ENCODE measurements at places on chromosomes 4 and X.
A peak's percentile ranks its signal among the peaks of the same experiment; 100 is the strongest.

DNA sequence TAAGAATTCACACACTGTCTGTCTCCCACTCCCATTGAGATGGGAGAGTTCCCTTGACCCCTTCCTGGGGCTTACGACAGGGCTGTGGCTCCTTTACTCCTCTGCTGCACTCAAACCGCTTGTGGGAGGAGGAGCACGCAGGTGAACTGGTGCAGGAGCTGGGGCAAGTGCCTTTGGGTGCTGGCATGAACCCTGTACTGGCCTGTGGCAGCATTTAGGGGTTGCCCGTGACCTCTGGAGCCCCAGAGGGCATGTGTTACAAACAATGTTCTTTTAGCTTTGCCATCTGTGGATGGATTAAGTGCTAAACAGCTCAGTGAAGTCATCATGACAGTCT is 21.8 kb upstream of the FTHL17 start:
- DNase-seq: no peak

- DNase-seq: peak; percentile 60
Measured at GRCh38 chr4:52876069-52876468, 14.0 kb downstream of the RASL11B start.

DNA sequence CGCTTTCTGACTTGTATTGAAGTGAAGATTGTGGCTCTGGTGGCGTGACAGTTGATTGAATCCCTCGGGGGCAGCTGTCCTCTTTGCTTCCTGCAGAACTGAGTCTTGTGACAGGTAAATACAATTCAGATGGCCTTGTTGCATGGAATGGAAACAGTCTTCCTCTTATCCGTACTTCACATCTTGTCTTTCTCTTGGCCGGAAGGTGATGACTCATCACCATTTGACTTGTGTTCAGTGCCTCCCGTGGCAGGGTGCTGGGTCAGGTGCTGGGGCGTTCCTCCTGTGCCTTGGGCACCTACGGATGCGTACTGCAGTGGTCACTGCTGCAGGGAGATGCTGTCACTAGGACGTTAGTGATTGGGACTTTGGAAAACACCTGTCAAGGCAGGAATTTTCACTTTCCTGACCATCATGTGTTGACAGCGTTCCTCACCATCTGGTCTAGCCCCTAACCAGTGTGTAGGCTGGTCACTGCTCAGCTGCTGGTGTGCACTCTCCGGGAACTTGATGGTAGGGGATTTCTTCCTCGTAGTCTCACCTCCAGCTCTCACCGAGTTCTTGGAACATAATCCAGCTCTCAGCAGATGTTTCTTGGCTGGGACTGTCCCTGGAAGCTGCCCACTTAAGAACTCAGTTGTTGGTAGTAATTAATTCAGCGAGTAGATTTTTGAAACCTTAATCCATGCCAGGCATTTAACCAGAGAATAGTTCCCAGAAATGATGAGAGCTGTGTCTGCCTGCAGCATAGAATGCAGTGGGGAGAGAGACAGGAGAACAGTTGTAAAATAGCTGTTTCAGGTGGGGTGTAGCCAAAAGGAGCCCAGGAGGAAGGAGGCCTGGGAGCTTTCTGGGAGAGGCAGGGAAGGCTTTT is 7.2 kb downstream of the TBC1D14 start:
- DNase-seq: peak; percentile 35

DNA sequence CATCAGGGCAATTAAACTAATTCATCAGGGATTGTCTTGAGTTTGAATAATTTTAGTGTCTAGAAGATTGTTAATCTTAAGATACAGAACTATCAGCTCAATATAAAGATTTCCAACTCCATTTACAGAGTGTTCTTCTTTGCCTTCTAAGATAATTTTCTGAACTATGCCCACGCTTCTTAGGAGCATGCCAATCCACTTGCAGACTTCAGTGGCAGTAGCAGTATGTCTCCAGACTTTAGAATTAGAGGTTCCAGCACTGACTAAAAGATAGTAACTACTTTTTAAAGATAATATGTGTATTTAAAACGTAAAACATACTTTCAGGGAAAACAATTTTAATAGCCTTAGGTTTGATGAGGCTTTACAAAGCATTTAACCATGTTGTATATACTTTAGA is 34.2 kb upstream of the GALNT7 start:
- DNase-seq: no peak

DNA sequence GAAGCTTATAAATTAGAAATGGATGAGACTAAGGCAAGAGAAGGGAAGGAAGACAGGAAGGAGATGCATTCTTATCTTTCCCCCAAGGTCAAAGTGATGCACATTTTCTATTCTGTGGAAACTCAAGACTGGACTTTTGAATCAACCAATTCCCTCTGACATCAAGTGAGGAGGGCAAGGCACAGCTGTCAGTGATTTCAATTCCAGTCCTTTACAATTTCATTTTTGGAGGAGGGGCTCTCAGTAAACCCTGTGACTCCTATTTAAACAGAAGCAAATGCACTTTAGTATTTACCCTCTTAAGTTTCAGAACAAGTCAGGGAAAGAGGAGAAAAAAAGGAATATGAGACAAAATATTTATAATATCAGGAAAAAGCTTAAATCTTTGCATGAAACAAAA is 134.0 kb downstream of the MGST2 start:
- no peak for DNase-seq

DNA sequence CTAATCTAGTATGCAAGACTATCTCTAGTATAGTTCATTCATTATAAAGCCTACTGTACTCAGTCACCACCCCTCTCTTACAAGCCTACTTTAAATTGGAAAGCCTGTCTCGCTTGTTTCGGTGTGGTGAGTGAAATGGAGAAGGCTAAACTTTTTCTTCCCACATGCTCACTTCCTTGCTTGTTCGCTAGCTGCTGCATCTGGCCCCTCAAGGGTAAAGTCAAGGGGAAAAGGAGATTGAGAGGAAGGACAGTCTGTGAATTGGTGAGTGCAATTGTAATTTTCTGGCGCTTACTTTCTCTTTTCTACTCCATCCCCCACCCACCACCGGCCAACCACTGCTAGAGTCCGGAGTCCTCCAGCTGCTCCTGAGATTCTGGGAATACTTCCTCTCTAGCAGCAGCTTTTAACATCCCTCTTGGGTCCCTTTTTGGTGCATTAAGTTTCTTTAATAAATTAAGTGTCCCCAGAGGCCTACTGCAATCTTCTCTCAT is 12.1 kb upstream of the ARAP2 start:
- DNase-seq: no peak

DNA sequence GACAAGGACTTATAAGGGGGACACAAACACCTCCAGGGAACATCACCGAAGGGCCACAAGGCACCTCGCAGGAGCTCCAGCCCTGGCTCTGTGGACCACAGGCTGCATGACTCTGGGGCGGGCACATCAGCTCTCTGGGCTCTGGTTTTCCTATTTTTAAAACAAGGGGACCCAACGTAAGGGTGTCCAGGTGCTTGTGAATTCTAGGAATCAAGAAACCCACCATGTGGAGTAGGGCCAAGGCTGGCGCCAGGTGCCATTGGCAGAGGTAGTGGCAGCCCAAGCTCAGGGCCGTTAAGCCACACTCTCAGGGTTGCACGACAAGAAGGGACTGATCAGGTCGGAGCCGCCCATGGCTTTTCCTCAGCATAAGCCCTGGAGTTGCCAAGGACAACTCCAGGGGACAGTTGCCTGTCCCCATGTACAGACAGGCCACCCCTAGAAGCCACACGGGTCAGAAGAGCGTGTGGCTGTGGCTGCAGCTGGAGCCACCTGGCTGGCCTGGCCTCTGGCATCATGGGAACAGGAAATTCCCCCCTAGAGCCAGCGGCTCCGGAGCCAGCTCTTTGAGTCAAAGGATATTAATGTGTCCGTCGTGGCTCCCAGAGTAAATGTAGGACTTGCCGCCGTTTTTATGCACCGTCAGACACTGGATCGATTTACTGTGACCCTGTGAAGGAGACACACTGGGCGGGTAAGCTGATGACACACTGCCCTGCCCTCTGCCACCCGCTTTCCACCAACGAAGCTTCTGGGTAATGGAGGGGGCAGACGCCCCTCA is 32.5 kb downstream of the WDR1 start:
- DNase-seq: no peak

- DNase-seq: no peak
Measured at GRCh38 chrX:15269120-15269519, 763 bp downstream of the ASB9 start.

DNA sequence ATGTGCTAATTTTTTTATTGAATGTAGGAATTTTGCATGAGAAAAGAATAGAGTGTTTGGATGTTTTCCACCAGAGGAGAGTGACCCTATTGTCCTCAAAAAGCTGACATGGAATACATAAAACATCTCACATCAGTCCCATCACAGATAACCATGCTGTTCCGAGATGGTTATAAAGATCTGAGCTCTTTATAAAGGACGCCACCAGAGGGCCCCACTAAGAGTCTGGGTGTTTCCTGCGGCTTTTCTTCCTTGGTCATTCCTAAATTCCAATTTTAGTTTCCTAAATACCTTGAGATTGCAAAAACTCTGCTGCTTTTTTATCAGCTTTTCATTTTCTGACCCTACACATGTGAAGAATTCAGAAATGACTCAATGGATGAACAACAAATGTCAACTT is 504.5 kb upstream of the FRG1 start:
- no peak for DNase-seq

DNA sequence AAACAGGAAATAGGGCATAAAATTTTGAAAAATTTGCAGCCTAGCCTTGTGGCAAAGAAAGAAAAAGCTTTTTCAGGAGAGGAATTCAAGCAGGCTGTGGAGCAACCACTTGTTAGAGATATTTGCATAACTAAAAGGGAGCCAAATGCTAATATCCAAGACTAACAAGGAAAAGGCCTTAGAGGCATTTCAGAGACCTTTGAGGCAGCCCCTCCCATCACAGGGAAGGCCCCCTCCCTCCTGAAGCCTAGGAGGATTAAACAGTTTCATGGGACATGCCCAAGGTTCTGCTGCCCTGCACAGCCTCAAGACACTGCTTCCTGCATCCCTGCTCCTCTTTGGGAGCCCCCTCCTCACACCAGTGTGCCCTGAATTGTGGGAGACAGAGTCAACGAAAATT is 275.4 kb upstream of the SFRP2 start:
- DNase-seq: no peak

- DNase-seq: no peak
Measured at GRCh38 chrX:16023790-16024734, 99.3 kb upstream of the GRPR start.

DNA sequence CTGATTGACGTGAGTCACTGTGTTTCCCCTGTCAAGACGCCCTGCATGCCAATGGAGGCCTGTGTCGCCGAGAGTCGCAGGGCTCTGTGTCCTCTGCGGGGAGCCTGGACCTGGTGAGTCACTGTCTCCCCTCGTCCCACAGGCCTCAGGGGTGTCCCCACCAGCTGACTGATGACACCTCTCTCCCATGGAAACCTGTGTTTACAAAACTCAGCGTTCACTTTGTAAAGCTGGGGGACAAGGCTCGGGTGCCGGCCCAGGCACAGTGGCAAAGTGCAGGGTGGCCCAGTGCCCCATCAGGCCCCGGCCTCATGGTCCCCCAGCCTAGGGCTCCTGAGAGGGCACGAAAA is 21.2 kb upstream of the HGFAC start:
- DNase-seq: no peak

DNA sequence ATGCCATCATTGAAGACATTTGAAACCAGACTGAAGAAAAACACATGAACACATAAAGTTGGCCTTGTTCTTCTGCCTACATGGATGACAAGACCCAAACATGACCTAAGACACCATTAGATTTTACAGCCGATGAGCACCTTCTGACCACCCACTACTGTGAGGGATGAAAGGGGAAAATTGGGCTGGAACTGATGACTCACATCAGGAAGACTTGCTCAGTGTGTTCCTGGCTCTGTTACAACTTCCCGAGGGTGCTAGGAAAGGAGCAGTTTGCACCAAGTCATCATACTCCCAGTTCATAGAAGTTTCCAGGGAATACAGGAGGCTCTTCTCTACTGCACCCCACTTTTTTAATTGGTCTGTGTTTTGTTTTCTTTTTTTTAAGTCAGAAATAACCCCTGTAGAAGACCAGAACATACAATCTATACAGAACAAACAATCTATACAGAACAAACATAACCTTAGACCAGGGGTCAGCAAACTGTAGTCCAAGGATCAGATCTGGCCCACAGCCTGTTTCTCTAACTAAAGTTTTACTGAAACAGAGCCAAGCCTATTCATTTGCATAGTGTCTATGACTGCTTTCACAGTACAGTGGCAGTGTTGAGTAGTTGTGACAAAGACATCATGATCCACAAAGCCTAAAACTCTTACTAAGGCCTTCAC is 25.3 kb downstream of the BTC start:
- no peak for DNase-seq

GRCh38 chr4:27100713-27101112 is 240.1 kb downstream of the STIM2 start:
- DNase-seq: no peak

- DNase-seq: no peak
Measured at GRCh38 chr4:184331268-184331995, 113.8 kb upstream of the ENPP6 start.

DNA sequence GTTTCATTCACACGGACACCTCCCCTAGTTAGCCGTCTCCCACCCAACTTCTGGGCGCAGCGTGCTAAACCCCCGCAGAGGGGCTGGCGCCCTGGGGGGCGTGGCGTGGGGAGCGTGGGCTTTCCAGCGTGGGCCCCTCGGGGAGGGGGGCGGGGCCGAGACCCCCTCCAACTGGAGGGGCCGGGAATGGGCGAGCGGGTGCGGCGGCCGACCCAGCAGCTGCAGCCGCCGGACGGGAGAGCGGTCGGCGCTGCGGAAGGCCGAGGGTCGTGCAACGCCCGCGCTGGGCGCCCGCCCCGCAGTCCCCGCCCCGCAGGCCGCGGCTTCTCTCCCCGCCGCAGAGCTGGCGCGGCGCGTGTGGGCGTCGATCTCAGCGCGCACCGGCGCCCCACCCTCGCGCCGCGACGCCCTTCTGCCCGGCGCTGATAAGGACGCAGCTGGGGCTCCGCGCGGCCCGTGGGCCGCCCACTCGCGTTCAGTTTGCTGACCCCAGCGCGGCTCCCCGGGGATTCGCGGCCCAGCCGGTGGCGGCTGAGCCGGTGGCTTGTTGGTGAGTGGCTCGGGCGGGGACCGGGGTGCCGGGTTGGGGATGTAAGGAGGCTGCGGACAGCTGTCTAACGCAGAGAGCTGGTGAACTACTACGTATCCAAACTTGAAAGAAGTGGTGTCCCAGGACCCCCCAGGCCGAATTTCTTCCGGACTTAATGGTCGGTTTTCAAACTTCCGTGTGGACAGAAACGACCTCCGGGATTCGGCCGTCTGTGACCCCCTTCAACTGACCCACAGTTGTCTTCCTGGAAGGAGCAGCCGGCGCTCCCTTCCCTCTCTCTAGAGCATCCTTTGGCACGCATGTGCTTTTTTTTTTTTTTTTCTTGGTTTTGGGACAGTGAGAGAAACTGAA is 1.5 kb downstream of the FHDC1 start:
- no peak for DNase-seq

DNA sequence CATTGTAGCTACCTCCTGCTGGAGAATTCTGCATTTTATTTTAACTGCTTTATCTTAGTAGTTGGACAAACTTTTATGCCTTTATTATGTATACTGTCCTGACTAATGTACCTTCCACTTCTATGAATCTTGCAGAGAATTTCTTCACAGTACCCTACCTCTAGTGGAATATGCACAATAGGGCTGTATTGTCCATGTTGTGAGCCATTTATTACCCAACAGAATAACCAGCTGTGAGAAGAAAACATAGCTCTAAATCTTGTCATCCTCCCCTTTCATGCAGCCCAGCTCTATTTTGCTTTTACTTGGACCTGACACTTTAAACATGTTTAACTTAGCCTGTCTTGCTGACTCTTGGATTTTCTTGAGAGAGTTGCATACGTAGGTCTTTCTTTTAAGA is 56.2 kb downstream of the MCUB start:
- no peak for DNase-seq

- no peak for DNase-seq
Measured at GRCh38 chrX:153819384-153820040, 10.8 kb downstream of the PDZD4 start.
